Hematopoietic multipotent progenitor cell treated with erythropoietin and hydrocortisone succinate and interleukin-3 and kit ligand, for 15 days (in vitro differentiated cells): ENCODE measurements at places on chromosomes 3 and 15.

GRCh38 chr3:183212565-183212964 is 40.5 kb upstream of the B3GNT5 start:
- DNase-seq, result no peak

DNA sequence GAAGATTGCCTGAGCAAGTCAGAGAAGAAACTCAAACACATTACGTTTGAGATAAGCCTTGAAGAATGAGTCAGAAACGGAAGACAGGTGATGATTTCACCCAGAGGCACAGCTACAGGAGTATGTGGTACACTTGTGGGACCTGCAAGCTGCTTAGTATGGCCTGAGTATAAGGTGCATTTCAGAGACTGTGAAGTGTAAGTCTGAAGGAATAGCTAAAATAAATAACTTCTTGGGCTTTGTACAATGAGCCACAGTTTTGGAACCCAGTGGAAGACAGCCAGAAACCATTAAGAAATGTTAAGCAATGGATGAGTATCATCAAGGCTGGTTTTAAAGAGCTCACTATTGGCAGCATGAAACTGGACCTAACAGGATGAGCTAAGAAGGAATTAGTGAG is 826.2 kb downstream of the ROBO1 start:
- DNase-seq, result no peak

DNA sequence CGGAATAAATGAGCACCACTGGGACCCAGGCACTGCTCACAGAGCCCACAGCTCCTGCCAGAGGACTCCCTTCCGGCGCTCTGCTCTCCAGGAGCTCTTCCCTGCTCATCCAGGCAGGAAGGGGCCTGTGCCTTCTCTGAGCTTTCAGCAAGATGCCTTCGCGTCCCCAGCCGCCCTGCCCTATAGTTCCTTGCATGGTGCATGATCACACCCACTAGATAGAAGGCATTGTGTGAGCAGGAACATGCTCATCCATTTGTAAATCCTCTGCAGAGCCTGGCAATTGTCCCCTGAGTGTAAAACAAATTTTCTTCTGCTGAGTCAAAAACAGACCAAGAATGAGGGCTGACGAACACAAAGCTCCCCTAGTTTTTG is 181.6 kb downstream of the MEGF11 start:
- DNase-seq, result no peak

DNA sequence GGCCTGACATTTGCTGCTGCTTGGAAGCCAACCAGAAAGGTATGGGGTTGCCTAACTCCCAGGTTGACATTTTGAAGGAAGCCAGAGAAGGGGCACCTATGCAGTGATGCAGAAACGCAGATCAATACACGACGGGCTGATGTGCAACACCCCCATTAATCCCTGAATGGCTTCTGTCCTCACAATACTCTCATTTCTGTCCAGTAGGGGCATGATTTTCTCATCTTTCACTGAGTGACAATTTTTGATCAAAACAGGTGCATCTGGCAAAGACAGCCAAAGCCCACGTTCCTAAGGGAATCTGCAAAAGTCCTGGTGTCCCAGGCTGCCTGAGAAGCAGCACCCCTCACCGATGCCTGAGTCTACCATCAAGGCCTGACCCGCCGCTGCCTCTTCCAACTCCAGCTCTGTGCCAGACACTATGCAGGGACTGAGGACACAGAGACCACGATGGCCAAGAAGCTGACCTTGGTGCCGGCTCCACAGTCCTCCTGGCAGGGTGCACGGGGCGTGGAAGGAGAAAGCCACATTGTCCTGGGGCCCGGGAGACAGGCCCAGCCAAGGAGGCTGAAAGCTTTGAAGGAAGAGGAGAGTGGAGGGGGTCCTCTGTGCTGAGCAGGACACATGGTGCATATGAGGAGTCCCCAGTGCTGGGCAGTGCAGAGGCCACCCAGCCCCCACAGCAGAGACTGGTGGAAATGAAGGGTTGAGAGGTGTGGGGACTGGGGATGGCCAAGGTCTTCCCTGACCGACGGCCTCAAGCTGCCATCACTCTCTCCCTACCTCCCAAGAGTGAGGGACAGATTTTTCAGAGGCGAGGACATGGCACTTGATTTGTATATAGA is 159.6 kb downstream of the NUP210 start:
- DNase-seq, result no peak

- no peak for DNase-seq
Observed at GRCh38 chr3:15161133-15161532, 44.9 kb upstream of the CAPN7 start.

- no peak for DNase-seq
Observed at GRCh38 chr3:148975696-148976095, 15.6 kb upstream of the GYG1 start.
